ENCODE measurements at places on chromosomes 6 and 20.

DNA sequence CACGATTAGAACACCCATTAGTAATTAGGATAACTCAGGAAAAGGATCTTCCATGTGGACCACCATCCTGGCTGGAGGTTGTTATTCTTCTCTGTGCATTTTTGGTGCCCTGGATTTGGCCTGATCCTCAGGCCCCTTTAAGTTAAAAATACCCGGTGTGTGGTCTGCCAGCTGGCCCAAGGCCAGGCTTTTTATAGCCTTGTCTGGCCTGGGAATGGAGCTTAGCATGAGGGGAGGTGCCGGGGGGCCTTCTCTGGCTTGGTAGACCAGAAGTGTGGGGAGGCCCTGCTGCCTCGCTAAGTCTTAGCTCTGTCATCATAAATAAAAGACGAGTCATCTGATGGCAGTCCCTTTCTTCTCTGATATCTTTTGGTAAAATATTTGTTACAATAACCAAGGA, 71.4 kb downstream of the ARID1B start:
- DNase-seq = no peak

DNA sequence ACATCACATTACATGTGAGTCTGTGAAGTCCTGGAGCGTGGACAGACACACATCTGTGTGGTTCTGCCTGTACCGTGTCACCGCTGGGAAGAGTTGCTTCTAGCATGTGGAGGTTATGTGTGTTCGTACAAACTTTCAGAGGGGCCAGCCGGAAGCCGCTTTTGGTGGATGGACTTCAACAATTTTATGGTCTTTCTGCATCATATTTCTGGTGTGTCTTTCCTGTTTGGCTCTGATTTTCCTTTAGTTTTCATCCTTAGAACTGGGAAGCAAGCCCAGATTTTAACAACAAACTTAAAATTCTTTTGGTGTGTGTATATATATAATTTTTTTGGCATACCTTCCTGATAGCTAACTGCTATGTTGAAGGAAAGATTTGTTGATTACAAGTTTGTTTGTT, 71.2 kb downstream of the TIAM2 start:
- no peak for DNase-seq

GRCh38 chr6:170451762-170452651, 101.1 kb downstream of the PSMB1 start:
- no peak for DNase-seq

- no peak for DNase-seq
Observed at GRCh38 chr6:165556116-165556843, 106.8 kb downstream of the PDE10A start.

- DNase-seq = no peak
Observed at GRCh38 chr6:37209461-37210205, 39.7 kb downstream of the PIM1 start.

DNA sequence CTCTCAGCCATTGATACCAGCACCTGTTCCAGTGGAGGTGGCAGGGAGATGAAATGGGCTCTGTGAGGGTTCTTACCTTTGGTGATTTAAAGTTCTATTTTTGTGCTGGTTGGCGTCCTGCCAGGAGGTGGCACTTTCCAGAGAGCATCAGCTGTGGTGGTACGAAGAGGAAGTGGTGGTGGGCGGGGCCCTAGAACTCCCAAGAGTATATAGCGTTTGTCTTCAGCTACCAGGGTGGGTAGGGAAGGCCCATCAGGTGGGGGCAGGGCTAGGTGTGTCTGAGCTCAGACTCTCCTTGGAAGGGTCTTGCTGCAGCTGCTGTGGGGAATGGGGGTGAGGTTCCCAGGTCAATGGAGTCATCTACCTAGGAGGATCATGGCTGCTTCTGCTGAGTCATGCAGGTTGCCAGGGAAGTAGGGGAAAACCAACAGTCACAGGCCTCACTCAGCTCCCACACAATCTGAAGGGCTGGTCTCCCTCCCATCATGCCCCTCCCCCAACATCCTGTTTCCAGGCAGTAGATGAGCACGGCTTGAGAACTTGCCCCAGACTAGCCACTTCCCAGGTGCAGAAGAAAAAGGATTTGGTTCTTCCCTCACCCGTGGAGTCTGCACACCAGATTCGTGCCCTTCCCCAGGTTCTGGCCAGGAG, 46.6 kb downstream of the MOXD1 start:
- DNase-seq = no peak

DNA sequence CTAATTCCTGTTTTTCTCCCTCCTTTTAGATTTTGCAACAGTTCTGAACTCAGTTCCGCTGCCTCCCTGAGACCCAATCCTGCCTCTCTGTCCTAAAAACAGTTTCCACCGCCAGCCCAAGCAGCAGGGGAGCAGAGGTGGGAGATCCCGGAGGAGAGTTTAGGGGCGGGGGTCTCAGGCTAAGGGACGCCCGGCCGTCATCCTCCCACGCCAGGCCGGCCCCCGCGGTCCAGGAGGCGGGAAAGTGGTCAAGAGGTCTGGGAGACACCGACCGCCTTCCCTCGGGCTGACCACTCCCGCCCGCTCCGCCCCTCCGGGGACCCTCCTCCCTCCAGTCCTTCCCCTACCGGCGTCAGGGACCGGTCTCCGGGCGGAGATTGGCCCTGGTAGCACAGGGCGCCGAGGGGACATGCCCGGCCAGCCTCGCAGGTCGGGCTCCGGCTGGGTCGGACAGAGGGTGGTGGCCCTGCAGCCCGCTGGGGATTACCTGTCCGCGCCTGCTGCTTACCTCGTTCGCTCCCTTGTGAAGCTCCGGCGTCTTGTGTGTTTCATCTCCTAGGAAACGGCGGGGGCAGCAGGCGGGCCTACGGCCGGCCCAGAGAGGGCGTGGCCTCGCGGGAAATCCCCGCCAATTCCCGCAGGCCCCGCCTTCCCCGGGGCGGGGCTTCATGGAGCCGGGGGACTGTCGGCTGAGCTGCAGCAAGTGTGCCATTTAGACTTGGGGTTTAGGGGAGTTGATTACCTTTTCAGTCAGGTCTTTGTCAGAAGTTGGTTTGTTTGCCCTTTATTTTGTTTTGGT, at the start of gene MAK:
TSS of gene MAK (minus strand) at position 545 of the 799 bp plus-strand sequence. CDS start 7,891 bp downstream, outside the sequence.
- peak; percentile 96 for DNase-seq

Measured in H9 (cell line).